T-cell (primary cell): ENCODE measurements at places on chromosomes 3 and 15.

DNA sequence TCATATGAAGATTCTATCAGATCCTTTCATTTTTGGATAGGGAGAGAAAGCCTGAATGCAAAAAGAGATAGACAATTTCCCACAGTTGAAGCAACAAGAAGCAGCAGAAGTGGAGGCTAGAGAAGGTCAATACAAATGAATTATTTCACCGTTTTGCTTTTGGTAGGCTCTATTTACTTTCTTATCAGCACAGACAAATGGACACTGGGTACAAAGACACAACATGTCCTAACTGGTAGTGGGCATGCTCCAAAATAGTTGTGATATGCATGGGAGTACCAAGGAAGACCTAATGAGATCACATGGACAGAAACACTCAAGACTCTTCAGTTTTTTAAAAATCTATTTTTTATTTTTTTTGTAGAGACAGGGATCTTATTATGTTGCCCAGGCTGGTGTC, 99.4 kb downstream of the XRN1 start:
- H3K4me3 ChIP-seq = no peak overlapping the region
- H3K4me1 ChIP-seq = no peaks in the 10 kb centered on the region
- peaks cover 64% of the 10 kb centered on the region for H3K36me3 ChIP-seq
- H3K27ac ChIP-seq = no peak overlapping the region
- no peak for DNase-seq

DNA sequence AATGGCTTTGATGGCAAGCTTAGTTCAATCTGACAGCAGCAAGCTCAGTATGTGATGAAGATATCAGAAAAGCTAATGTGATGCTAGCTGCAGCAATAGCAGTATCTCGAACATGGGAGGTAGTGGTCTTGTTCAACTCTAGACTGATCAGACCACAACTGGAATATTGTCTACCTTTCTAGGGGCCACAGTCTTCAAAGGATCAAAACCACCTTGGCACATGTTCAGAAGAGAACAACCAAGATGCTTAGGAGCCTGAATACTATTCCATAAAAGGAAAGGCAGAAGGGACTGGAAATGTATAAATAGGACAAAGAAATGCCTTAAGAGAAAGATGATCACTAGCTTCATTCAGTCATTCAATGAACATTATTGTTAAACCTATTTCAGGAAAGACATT, 2.3 kb downstream of the C3orf70 start:
- H3K4me1 ChIP-seq = peaks cover 3% of the 10 kb centered on the region
- no peak overlapping the region for H3K4me3 ChIP-seq
- no peaks in the 10 kb centered on the region for H3K36me3 ChIP-seq
- no peak for DNase-seq

DNA sequence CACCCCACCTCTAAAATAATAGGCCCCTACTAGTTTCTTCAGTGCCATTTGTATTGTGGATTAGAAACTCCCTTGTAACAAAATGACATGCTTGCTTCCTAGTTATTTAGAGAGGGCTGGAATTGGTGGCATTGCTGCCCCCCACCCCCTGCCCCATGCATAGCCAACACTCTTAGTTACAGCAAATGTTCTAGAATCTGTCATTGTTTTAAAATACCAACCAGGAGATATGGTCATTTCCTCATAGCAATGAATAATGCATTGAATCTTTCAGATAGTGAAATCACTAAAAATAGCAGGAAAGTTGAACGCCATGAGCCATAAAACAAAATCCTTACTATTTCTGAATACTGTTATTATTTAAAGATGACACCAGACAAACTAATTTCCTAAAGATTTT, 292.5 kb downstream of the ARPP21 start:
- H3K4me3 ChIP-seq = no peak overlapping the region
- H3K4me1 ChIP-seq = no peaks in the 10 kb centered on the region
- H3K27me3 ChIP-seq = no peaks in the 10 kb centered on the region
- H3K36me3 ChIP-seq = no peaks in the 10 kb centered on the region

DNA sequence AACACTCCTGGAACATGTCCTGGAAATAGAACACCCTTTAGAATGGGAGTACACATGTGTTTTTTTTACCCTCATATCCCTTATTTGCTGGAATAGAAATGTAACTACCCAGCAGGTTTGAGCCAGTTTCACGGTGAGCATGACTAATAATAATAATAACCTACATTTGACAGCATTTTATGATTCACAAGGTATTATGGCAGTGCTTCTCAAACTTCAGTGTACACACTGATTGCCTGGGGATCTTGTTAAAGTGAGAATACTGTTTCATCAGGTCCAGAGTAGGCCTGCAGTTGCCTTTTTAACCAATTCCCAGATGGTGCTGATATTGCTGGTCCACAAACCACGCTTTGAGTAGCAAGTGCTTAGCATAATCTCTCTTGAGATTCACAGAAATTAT, 63.9 kb downstream of the NFKBIZ start:
- DNase-seq = no peak
- no peaks in the 10 kb centered on the region for H3K4me1 ChIP-seq
- no peaks in the 10 kb centered on the region for H3K36me3 ChIP-seq
- H3K4me3 ChIP-seq = no peak overlapping the region

GRCh38 chr3:193522473-193522872, 32.2 kb downstream of the ATP13A4 start:
- H3K36me3 ChIP-seq = no peaks in the 10 kb centered on the region
- no peak for DNase-seq
- no peaks in the 10 kb centered on the region for H3K4me1 ChIP-seq

- no peak overlapping the region for H3K27ac ChIP-seq
- no peaks in the 10 kb centered on the region for H3K27me3 ChIP-seq
- DNase-seq = no peak
- no peak overlapping the region for H3K4me3 ChIP-seq
- peaks cover 25% of the 10 kb centered on the region for H3K4me1 ChIP-seq
These were observed 40.5 kb downstream of the PPCDC start for GRCh38 chr15:75063889-75064288.

DNA sequence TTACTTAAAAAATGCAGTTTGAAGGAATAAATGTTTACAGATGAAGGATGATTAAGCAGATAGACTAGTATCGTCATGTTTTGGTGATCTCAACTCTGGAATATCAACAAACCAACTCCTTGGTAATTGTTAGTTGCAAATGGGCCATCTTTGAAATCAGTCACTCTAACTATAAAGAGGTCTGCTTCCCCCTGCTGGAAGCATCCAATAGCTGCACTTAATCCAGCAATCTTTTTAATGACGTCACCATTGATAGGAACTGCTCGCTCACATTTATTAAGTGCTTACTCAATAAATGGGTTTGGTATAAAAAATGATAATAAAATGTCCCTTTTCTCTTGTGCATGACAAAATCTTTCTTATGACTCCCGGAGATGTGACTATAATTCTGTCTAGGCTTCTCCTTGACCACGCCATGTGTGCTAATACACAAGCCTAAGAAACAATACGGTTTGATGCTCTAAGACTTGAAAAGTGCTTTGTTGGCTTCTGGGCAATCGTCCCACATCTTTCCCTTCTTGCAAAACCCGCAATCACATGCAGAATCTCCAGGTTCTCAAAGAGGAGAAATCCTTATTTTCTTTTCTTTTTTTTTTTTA, 227.6 kb upstream of the POU1F1 start:
- H3K27ac ChIP-seq = no peak overlapping the region
- DNase-seq = no peak
- no peak overlapping the region for H3K4me3 ChIP-seq
- H3K36me3 ChIP-seq = no peaks in the 10 kb centered on the region
- H3K4me1 ChIP-seq = no peaks in the 10 kb centered on the region

DNA sequence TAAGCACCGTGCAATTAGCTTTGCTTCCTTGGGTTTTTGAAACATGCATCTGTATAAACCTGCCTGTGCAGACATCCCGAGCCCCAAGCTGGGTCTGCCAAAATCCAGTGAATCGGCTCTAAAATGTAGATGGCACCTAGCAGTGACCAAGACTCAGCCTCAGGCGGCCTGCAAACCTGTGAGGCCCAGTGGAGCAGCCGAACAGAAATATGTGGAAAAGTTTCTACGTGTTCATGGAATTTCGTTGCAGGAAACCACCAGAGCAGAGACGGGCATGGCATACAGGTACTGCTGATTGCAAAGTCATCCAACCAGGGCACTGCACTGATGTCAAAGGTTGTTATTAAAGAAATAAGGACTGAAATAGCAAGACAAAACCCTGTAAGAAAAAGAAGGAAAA, 22.8 kb downstream of the KCNAB1 start:
- H3K4me1 ChIP-seq = no peaks in the 10 kb centered on the region
- no peak overlapping the region for H3K27ac ChIP-seq
- H3K36me3 ChIP-seq = no peaks in the 10 kb centered on the region
- DNase-seq = no peak

- no peaks in the 10 kb centered on the region for H3K27me3 ChIP-seq
- no peaks in the 10 kb centered on the region for H3K36me3 ChIP-seq
- no peaks in the 10 kb centered on the region for H3K4me1 ChIP-seq
These were observed 20.1 kb upstream of the GSK3B start for GRCh38 chr3:120114376-120114775.

GRCh38 chr3:64977308-64978100, 289.7 kb upstream of the ADAMTS9 start:
- H3K27ac ChIP-seq = no peak overlapping the region
- H3K36me3 ChIP-seq = no peaks in the 10 kb centered on the region
- no peaks in the 10 kb centered on the region for H3K4me1 ChIP-seq
- H3K27me3 ChIP-seq = no peaks in the 10 kb centered on the region
- no peak for DNase-seq

GRCh38 chr15:65980824-65981456, 111.6 kb downstream of the RAB11A start:
- H3K27me3 ChIP-seq = peaks cover 2% of the 10 kb centered on the region
- H3K4me1 ChIP-seq = no peaks in the 10 kb centered on the region
- DNase-seq = no peak
- no peak overlapping the region for H3K27ac ChIP-seq
- no peaks in the 10 kb centered on the region for H3K36me3 ChIP-seq

GRCh38 chr3:177482048-177482691, 284.9 kb upstream of the TBL1XR1 start:
- H3K27me3 ChIP-seq = no peaks in the 10 kb centered on the region
- H3K36me3 ChIP-seq = no peaks in the 10 kb centered on the region
- DNase-seq = no peak
- H3K4me3 ChIP-seq = no peak overlapping the region

GRCh38 chr3:59001675-59002074, 48.1 kb downstream of the CFAP20DC start:
- no peak overlapping the region for H3K27ac ChIP-seq
- H3K27me3 ChIP-seq = no peaks in the 10 kb centered on the region
- H3K36me3 ChIP-seq = no peaks in the 10 kb centered on the region
- H3K4me1 ChIP-seq = no peaks in the 10 kb centered on the region
- H3K4me3 ChIP-seq = no peak overlapping the region
- no peak for DNase-seq

DNA sequence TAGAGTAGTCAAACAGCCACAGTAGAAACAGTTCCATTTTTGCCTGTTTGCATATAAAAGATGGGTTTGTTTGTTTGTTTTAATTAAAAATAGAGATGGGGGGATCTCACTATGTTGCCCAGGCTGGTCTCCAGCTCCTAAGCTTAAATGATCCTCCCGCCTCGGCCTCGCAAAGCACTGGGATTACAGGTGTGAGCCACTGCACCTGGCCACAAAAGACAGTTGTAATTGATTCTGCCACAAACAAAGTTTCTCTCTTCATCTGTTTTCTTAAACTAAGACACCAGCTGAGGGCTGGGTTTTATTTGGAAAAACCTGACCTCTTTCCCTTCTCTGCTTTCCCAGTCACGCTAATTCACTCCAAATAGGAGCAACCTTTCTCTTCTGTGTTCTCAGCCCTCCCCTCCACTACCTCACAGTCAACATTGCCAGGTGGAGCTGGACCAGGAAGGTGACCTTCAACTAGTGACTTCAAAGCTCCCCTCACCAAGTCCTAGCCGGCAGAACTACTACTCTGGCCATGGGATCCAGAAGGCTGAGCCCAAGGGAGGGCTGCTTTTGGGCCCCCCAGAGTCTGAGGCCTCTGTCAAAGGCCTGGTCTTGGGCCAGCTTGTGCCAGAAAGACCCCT, 1.5 kb upstream of the IDH2 start:
- H3K4me3 ChIP-seq = no peak overlapping the region
- peaks cover 36% of the 10 kb centered on the region for H3K4me1 ChIP-seq
- no peaks in the 10 kb centered on the region for H3K36me3 ChIP-seq
- DNase-seq = no peak

DNA sequence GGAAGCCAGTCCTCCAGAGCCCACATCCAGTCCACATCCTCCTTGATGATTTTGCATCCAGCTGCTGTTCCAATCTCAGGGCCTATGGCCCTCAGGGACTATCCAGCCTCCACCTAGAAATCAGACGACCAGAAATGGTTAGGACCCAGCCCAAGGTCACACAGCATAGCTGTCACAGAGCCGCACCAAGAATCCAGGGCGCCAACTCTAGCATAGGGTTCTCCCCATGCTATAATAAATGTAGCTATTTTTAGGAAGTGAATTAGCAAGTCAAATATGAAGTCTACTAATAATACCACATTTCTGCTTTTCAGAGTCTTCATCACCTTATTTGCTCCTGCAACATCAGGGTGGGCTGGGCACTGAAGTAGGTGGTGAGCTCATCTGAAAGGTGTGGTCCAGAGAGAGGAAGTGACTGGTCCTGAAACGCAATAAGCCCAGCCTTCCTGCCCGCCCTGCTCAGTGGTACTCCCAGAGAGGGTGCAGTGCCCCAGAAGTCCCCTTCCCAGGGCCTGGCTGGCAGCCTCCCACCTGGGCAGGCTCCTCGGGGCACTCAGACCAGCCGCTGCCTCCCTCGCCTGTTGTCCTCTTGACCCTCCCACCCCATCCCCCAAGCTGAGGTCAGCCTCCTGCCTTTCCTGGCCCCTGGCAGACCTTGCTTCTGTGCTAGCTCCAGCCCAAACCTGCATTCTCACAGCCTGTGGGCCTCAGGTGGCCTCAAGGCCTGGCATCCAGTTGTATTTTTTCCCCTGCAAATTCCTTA, 17.6 kb upstream of the CYP11A1 start:
- peaks cover 42% of the 10 kb centered on the region for H3K4me1 ChIP-seq
- H3K4me3 ChIP-seq = no peak overlapping the region
- H3K27ac ChIP-seq = peak overlapping the region; percentile 63
- no peaks in the 10 kb centered on the region for H3K36me3 ChIP-seq

DNA sequence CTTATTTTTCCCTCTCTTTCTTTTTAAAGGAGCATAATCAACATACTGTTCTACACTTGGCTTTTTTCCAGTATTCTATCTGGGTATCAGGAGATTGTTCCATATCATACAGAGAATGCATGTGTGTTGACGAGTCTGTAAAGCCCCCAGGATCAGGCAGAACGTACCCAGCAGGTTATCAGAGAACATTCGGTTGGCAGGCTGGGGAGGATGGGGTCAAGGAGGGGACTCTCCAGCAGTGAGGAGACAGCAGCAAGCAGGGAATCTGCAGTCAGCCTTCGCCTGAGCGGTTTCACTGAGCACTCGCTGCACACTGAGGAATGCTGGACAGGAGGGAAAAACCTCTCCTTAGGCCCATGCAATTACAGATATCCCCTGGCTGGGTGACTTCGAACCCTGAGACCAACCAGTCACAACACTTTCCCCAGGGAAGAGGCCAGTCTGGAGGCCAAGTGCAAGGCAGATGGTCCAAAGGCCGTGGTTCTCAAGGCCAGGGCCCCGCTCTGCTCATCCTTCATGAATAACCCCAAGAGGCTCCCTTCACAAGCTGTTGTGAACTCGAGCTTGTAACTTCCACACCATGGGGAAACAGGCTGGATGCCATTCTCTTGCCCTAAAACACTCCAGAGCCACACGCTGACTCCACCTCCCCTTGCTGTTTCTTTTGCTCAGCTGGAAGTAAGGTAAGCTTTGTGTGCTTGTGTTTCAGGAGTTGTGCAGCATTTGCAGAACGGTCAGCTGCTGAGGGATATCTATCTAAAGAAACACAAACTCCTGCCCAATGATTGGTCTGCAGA, 60.1 kb downstream of the PXYLP1 start:
- no peaks in the 10 kb centered on the region for H3K27me3 ChIP-seq
- peaks cover 3% of the 10 kb centered on the region for H3K4me1 ChIP-seq
- peaks cover 32% of the 10 kb centered on the region for H3K36me3 ChIP-seq
- no peak overlapping the region for H3K4me3 ChIP-seq
- H3K27ac ChIP-seq = no peak overlapping the region
- no peak for DNase-seq
